ENCODE measurements at places on chromosomes 2 and 18. TPM values are rescaled to one million over a fixed set of nuclear protein-coding genes. Genes with fewer than 3 reads are reported as not detected.
A peak's percentile ranks its signal among the peaks of the same experiment; 100 is the strongest.

Gene CBLN2
- not detected for total RNA-seq

Gene DCDC2C
- total RNA-seq: not detected

Gene RAB17
- total RNA-seq: not detected

Gene RDH14
- 13.3 TPM for total RNA-seq

Gene CYTIP
- 234 TPM for total RNA-seq

Gene PKDCC
- not detected for total RNA-seq

Gene C2orf81
- 3.0 TPM for total RNA-seq

Gene NEUROD1
- total RNA-seq: not detected

Gene MARCO
- total RNA-seq: not detected

DNA sequence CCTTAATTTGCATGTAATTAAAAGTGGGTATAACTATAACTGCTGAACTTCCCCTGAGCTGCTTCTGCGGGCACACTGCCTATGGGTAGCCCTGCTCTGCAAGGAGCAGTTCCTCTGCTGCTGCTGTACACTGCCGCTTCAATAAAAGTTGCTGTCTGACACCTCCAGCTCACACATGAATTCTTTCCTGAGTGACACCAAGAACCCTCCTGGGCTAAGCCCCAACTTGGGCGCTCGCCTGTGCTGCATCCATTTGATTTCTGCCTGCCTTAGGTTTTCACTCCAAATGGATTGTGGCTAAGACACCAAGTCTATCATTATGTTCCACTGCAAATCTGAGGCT, 215.7 kb downstream of the ANAPC1 start:
- DNase-seq: no peak
- no peak overlapping the region for H3K27ac ChIP-seq
- peaks cover 5% of the 10 kb centered on the region for H3K4me1 ChIP-seq
- H3K36me3 ChIP-seq: no peaks in the 10 kb centered on the region

GRCh38 chr18:13810950-13811485, 12.9 kb upstream of the MC5R start:
- H3K36me3 ChIP-seq: no peaks in the 10 kb centered on the region
- no peak for DNase-seq

GRCh38 chr18:32049393-32050171, 31.0 kb downstream of the RNF125 start:
- H3K36me3 ChIP-seq: peaks cover 60% of the 10 kb centered on the region
- no peaks in the 10 kb centered on the region for H3K27me3 ChIP-seq
- DNase-seq: peak; percentile 54
- peak overlapping the region; percentile 72 for H3K27ac ChIP-seq
- H3K4me3 ChIP-seq: peak overlapping the region; percentile 40
- H3K4me1 ChIP-seq: peaks cover 45% of the 10 kb centered on the region

GRCh38 chr18:8455661-8456614, 153.3 kb upstream of the RAB12 start:
- H3K36me3 ChIP-seq: no peaks in the 10 kb centered on the region
- H3K4me3 ChIP-seq: no peak overlapping the region
- H3K4me1 ChIP-seq: no peaks in the 10 kb centered on the region

DNA sequence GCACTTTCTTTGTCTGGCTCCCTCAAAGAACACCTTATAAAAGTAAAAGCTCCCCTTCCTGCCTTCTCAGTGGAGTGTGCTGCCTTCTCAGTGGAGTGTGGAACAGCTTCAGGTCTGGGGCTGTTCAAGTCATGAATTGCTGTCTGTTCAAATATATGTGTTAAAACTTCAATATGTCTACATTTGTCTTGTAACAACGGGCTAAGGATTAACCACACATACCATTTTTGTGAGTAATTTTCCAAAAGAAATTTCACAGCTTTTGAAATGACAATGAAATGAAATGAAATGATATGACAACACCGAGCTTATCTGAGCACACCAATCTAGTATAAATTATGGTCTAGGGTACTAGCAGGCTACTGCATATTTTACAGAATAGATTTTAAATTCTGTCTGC, 42.9 kb downstream of the CABYR start:
- no peak overlapping the region for H3K4me3 ChIP-seq
- no peaks in the 10 kb centered on the region for H3K36me3 ChIP-seq
- no peak for DNase-seq

- DNase-seq: peak; percentile 67
- H3K4me3 ChIP-seq: peak overlapping the region; percentile 90
- peak overlapping the region; percentile 94 for H3K27ac ChIP-seq
- H3K36me3 ChIP-seq: peaks cover 18% of the 10 kb centered on the region
- peaks cover 24% of the 10 kb centered on the region for H3K4me1 ChIP-seq
- H3K27me3 ChIP-seq: peaks cover 16% of the 10 kb centered on the region
Observed at GRCh38 chr18:9475643-9476591, 604 bp downstream of the RALBP1 start.

DNA sequence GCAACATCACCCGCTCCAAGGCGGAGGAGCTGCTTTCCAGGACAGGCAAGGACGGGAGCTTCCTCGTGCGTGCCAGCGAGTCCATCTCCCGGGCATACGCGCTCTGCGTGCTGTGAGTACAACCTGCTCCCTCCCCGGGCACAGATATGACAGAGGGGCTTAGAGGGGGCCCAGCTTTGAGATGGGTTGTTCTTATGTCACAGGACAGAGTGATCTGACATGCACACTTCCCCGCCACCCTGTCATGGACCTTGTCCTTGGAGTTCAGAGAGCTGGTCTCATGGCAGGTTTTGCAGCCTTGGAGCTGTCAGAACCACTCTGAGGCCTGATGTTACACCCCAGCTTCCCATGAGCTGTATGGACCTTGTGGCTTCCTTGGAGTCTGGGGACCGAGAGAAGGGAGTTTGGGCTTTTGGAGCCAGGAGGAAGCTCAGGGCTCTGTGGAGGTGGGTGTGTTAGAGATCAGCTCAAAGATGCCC, 398 bp downstream of the INPP5D start:
- peak overlapping the region; percentile 96 for H3K4me3 ChIP-seq
- H3K27me3 ChIP-seq: no peaks in the 10 kb centered on the region
- peaks cover 45% of the 10 kb centered on the region for H3K36me3 ChIP-seq

DNA sequence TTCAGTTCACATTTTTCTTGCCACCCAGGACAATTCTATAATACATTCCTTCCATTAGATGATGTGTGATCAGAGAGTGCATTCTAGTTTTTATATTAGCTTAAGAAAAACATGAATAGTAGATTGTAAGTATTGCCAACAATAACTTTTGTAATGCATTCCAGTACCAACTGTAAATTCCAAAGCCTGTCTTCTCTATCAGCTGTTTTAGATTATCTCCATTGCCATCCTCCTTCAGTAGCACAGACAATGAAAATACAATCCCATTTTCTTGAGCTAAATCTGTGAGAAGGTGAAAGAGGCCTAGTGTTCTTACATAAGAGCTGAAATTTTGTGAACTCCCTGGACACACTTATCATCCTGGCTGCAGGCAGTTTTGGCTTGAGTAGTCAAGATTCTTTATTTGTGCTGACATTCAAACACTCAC, 103.9 kb downstream of the CCBE1 start:
- H3K4me1 ChIP-seq: no peaks in the 10 kb centered on the region
- no peak for DNase-seq
- no peak overlapping the region for H3K27ac ChIP-seq
- H3K4me3 ChIP-seq: no peak overlapping the region
- no peaks in the 10 kb centered on the region for H3K36me3 ChIP-seq

GRCh38 chr2:218020966-218021535, 18.3 kb upstream of the TNS1 start:
- no peaks in the 10 kb centered on the region for H3K36me3 ChIP-seq
- no peak for DNase-seq
- no peaks in the 10 kb centered on the region for H3K4me1 ChIP-seq
- no peak overlapping the region for H3K4me3 ChIP-seq
- H3K27ac ChIP-seq: no peak overlapping the region

DNA sequence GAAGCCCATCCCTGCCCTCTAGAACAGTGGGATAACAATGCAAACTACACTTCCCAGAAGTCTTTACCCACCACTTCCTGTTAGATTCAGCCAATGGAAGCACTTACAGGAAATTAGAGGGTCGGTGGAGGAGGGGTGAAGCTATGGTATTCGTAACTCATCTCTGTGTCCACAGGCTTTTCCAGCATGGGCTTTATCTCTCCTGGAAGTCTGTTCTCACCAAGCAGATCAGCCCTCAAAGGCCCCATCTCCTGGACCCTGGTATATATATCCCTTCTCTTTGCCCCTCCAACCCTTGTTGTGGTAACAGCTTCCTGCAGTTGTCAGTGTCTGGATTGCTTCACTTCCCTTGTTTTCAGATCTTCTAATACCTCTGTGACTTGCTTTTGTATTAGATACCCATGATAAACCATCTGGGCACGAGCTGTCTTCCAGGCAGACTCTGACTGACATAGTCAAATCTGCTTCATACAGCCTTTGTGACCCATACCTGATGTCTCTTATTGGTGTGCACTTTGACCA, 475.0 kb upstream of the POU3F3 start:
- DNase-seq: peak; percentile 33
- no peaks in the 10 kb centered on the region for H3K36me3 ChIP-seq
- peaks cover 9% of the 10 kb centered on the region for H3K4me1 ChIP-seq
- peak overlapping the region; percentile 88 for H3K27ac ChIP-seq
- H3K27me3 ChIP-seq: no peaks in the 10 kb centered on the region

- no peaks in the 10 kb centered on the region for H3K36me3 ChIP-seq
- no peak overlapping the region for H3K27ac ChIP-seq
- H3K27me3 ChIP-seq: no peaks in the 10 kb centered on the region
- no peak for DNase-seq
Observed at GRCh38 chr18:46406539-46406932, 250.5 kb downstream of the LOXHD1 start.

- H3K27ac ChIP-seq: no peak overlapping the region
- H3K4me3 ChIP-seq: no peak overlapping the region
- DNase-seq: peak; percentile 72
- no peaks in the 10 kb centered on the region for H3K27me3 ChIP-seq
- H3K4me1 ChIP-seq: peaks cover 10% of the 10 kb centered on the region
Observed at GRCh38 chr2:221518201-221518934, 53.7 kb downstream of the EPHA4 start.

DNA sequence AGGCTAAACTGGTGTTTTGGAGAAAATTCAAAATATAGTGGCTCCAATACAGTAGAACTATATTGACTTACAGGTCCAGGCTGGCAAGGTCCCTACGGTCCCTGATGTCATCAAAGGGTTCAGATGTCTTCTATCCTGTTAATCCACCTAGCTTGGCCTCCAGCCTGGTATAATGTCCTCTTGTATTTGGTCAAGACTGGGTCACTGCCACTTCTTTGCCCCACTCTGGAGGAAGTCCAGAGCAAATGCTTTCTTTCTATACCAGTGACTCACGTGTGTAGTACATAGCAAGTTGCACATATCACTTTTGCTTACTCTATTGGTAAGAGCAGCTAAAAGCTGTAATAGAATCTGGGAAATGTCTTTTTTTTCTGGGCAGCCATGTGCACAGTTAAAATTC, 80.8 kb downstream of the LCLAT1 start:
- no peaks in the 10 kb centered on the region for H3K27me3 ChIP-seq
- no peaks in the 10 kb centered on the region for H3K4me1 ChIP-seq
- H3K27ac ChIP-seq: no peak overlapping the region
- H3K4me3 ChIP-seq: no peak overlapping the region
- H3K36me3 ChIP-seq: peaks cover 26% of the 10 kb centered on the region

DNA sequence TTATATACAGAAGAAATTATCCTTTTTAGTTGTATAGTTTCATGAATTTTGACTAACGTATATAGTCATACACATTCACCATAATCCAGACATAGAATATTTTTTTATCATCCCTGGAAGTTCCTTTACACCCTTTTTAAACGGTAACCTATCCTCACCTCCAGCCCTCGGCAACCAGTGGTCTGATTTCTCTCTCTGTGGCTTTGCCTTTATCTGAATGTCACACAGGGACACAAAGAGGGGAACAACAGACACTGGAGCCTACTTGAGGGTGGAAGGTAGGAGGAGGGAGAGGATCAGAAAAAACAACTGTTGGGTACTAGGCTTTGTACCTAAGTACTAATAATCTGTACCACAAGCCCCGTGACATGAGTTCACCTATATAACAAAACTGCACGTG, 191.9 kb downstream of the MC4R start:
- no peak for DNase-seq
- no peak overlapping the region for H3K4me3 ChIP-seq
- no peak overlapping the region for H3K27ac ChIP-seq

GRCh38 chr18:39795350-39795749, 2159.7 kb upstream of the PIK3C3 start:
- peak overlapping the region; percentile 73 for H3K27ac ChIP-seq
- peaks cover 3% of the 10 kb centered on the region for H3K36me3 ChIP-seq
- H3K4me3 ChIP-seq: no peak overlapping the region

DNA sequence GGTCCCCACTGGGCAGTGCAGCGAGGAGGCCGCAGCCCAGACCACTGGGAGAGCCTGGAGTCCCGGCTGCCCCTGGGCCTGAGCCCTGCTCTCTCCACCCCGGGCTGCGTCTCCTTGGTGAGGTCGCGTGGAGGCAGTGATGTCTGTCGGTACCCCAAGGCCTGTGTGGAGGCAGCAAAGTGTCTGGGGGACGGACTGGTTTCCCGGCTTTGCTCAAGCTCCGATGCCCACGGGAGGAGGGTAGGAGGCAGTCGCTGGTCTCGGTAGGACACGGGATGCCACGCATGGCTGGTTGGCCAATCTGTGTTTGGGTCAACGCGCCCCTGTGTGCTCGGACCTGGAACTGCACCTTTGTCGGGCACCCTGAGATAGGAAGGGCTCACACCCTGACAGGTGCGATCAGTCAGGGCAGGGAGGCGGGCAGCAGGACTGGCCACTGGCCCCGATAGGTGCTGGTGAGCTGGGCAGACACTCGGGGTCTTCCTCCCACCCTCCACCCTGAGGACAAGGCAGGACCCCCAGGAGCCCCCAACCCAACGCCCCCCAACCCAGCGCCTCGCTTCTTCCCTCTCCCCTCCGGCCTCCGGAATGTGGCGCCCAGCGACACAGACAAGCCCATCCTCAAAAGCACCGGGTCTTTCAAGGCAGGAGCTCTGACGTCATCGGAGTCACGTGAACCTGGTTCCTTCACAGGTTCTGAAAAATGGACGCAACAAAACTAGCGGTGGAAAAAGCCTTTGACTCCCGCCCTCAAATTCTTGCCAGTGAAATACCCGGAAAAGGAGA, 288.6 kb downstream of the NDUFA10 start:
- H3K27me3 ChIP-seq: no peaks in the 10 kb centered on the region
- no peak for DNase-seq
- no peaks in the 10 kb centered on the region for H3K4me1 ChIP-seq
- no peak overlapping the region for H3K27ac ChIP-seq

GRCh38 chr2:234494361-234495250, 2.3 kb downstream of the ARL4C start:
- H3K4me3 ChIP-seq: peak overlapping the region; percentile 97
- H3K27ac ChIP-seq: peak overlapping the region; percentile 98
- peaks cover 36% of the 10 kb centered on the region for H3K4me1 ChIP-seq

- no peak for DNase-seq
- H3K36me3 ChIP-seq: peaks cover 21% of the 10 kb centered on the region
- H3K4me1 ChIP-seq: peaks cover 10% of the 10 kb centered on the region
- H3K4me3 ChIP-seq: no peak overlapping the region
- no peak overlapping the region for H3K27ac ChIP-seq
Observed at GRCh38 chr2:65045651-65046050, 10.6 kb upstream of the CEP68 start.

DNA sequence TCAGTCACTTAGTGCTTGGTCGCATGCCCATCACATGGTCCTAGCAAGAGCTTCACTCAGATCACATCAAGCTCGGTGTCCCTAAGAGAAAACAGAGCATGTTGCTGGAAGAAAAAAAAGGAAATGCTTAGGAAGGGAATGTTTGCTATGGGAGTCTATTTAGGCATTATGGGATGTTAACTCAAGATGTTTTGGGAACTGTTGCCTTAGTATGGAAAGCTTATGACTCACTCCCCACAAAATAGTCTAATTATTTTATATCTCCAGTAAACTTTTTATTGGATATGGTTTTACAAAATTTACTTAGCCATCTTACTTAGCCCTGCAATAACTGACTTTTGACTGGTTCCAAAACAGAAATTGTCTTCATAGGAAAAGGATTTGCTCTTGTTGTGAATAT, 439.5 kb upstream of the ZEB2 start:
- no peak overlapping the region for H3K4me3 ChIP-seq
- no peak overlapping the region for H3K27ac ChIP-seq
- H3K4me1 ChIP-seq: no peaks in the 10 kb centered on the region
- H3K36me3 ChIP-seq: no peaks in the 10 kb centered on the region
- DNase-seq: no peak
